ENCODE measurements at places on chromosomes 1 and 21.
A peak's percentile ranks its signal among the peaks of the same experiment; 100 is the strongest.

DNA sequence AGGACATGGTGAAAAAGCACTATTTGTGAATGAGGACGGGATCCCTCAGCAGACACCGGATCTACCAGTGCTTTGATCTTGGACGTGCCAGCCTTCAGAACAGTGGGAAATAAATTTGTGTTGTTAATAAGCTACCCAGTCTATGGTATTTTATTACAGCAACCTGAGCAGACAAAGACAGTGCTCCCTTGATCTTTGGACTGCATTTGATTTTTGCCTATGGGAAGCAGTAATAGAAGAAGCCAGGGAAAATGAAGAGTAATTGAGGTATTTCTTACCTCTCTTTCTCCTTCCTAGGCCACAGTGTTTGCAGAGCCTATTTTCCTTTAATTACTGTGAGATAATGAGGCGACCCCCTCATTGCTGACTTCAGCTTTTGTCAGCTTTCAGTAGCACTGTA lies 87.9 kb downstream of the PDE4B start:
- no peak for DNase-seq

- no peak for DNase-seq
These were observed 19.8 kb downstream of the PRMT2 start for GRCh38 chr21:46655230-46655629.

- DNase-seq, result no peak
These were observed 26.4 kb downstream of the LRRC8D start for GRCh38 chr1:89847191-89847729.

GRCh38 chr1:30877205-30877912 lies 31.2 kb downstream of the SDC3 start:
- DNase-seq, result peak; percentile 83

DNA sequence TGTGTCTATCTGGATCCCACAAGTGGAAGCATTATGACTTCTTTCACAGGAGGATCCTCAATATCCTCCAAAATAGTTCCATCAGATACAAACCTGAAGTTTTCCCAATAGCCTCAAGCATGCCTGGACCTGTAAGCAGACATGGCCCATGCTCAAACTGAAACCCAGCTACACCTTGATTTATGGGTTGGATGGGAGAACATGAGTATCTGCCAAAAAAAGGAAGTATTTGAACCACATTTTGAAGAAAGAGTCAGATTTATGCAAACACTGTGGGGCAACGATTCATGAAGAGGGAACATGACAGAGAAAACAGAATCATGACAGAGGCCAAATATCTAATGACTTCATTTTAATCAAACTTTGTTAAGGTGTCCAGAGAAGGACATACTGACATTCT lies 351.0 kb upstream of the NFIA start:
- no peak for DNase-seq

- no peak for DNase-seq
These were observed 530 bp upstream of the CD244 start for GRCh38 chr1:160863061-160863773.

GRCh38 chr1:234507626-234508387 lies 28.8 kb upstream of the TARBP1 start:
- no peak for DNase-seq

DNA sequence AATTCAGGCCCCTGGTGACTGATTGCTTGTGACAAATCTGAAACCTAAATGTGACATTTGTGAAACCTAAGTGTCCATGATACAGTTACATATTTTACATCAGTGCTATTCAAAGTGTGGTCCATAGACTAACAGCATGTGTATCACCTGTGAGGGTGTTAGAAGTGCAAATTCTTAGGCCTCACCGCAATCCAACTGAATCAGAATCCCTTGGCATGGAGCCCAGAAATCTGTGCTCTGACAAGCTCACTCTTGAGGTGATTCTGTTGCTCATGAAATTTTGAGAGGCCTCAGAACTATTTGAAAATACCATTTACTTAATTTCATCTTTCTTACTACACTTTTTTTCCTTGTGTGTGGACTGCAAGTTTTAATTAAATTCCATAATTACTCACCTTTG lies 587.9 kb downstream of the ADGRL2 start:
- no peak for DNase-seq

DNA sequence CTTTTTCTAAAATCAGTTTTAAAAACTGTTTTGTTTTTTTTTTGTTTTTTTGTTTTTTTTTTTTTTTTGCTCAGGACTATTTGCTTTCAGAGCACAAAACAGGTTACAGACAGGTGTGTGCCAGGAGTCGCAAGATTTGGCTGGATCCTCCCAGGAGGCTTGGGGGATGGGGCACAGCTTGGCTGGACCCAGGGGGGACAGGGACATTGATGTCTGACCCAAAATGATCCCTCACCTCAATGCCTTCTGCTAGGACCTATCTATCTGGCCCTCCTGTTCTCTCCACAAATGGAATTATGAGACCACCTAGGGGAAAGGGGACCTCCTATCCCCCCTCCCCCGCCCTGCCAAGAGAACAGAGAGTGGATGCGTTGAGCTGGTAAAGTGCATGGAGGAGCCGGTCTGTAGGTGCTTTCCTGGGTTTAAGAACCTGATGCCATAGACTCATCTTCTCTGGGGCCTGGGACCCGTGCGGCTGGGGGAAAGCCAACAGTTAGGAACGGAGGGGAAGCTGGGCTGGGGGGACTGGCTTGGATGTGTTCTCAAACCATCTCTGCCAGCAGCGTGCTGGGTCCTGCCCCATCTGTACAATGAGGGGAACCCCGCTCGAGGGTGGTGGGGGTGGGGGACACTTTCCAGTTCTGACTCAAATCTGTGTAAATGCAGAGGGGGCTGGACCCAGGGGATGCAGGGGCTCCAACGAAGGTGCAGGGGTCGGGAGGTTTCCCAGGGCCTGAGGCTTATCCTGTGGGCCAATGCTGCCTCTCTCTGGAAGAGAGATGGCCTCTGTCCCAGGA lies 28.9 kb downstream of the RUNX3 start:
- DNase-seq, result no peak

DNA sequence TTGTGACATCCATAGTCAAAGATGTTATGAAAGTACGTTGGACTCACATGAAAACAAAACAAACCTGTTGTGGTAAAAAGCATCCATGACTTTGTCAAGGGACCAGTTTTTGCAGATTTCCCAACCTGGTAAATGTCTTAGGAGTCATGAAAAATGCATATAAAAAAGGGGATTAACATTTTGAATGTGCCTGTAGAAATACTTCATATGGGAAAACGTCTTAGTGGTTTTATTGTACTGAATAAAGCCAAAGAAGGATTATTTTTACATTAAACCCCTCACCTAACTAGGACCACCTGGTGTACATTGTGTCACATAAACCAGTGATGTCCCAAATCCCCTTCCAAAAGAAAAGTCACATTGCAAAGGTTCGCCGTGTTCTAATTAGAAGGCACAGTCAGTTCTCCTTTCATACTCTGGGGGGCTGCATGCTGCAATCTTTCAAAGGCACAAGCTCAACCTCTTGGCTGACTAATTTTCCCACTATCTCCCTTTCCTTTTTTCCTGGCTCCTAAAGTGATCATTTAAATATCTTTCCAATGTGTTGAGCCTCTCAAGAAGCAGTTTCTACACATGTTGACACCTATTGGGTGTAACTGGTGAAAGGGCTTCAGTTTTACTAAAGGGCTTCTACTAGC lies 119.8 kb upstream of the SPAG17 start:
- no peak for DNase-seq

GRCh38 chr1:206738370-206739366 lies 31.9 kb upstream of the IL19 start:
- DNase-seq, result no peak

GRCh38 chr1:163874070-163874469 lies 552.3 kb downstream of the NUF2 start:
- no peak for DNase-seq

GRCh38 chr1:205794011-205794730 lies 18.8 kb downstream of the SLC41A1 start:
- DNase-seq, result no peak

DNA sequence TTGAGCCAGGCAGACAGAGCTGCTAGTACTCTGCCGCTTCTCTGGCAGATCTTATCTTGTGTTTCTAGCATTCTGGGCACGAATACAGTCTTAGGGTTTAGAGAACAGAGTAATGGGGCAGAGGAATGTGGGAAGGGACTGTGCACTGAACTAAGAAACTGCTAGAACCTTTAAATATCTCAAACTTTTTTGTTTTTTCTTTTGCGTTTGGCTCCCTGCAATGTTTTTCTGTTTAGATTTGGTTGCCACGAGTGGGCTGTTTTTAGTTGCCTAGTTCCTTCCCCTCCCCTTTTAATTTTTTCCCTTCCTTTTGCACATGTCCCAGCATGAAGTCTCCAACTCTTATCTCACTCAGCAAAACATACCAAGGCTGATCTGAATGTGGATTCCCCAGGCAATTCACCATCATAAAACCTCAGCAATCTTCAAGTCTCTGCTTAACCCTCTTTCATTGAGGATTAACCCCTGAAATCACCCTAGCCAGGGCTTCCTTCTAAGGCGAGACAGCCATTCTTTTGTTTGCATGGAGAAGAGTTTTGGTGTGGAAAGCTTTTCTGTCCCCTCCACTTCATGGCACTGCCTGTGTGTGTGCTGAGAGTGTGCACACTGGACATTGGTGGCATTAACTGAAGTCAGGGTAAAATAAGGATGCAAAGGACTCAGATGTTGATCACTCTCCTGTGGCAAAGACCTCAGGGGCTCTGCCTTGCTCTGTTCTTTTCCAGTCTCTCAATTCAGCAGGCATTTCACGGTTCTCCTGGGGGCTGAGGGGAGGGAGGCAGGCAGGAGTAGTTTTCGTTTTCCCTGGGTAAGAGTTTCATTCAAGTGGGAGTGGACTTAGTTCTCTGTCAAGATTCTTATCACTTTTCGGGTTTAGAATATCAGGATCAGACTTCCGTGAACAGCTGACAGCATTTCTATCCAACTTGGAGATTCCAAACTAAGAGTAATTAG lies 2.8 kb upstream of the ATF3 start:
- DNase-seq, result no peak

DNA sequence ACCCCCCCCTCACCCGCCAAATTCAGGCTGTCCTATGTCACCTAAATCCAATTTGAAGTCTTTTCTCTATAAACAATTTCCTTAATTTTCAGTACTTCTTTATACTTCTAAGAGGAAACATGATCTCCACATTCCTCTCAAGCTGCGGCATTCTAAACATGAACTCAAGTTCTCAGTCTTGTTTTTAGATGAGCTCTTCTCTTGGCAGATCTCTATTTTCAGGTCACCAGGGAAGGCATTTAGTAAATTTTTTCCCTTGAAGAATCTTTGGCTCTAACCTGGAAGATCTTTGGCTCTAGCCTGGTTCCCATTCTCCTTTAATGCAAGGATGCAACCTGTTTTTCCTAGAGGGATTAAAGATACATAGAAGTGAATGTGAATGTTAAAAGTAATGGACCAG lies 193.4 kb downstream of the ATG4C start:
- no peak for DNase-seq

- DNase-seq, result no peak
These were observed 98.7 kb downstream of the NCAM2 start for GRCh38 chr21:21096956-21097355.

- no peak for DNase-seq
These were observed 7.4 kb downstream of the ZNF436 start for GRCh38 chr1:23362218-23362713.

DNA sequence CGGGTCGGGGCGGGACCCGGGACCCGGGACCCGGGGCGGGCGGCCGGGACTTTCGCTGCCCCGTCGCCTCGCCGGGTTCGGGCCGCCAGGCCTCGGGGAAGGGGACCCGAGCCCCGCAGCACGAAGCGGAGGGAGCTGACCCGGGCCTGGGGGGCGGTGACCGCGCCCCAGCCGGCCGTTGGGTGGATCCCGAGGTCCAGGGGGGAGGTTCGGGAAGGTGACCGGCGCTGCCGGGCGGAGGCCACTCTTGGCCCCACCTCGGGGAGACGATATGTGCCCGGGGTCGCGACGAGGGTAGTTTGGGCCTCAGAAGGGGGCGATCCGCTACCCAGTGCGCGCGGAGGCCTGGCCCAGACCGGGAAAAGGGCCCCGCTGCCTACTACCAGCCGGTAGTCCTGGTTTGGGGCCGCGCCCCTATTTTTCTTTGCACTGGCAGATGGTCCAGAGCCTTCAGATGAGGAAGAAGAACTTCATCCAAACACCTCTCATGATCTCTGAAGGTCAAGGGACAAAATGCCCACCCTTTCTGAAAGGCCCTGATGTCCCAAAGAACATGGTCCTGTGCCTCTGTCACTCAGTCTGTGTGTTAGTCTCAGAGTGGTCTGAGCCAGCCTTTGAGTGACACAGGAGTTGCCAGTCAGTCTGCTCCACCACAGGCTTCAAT lies 766 bp downstream of the AGO4 start:
- peak; percentile 44 for DNase-seq

DNA sequence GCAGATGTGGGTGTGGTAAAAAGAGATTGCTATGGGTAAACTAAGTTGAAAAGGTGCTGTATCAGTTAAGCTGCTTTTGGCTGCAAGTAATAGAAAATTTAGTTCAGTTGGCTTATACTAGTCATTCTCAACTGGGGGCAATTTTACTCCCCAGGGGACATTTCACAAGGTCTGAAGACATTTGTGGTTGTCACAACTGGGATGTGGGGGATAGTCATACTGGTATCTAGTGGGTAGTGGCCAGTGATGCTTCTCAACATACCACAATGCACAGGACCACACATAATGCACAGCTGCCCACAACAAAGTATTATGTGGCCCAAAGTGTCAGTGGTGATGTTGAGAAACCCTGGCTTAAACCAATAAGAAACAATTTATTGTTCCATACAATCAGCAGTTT lies 31.4 kb downstream of the SERTAD4 start:
- DNase-seq, result no peak

DNA sequence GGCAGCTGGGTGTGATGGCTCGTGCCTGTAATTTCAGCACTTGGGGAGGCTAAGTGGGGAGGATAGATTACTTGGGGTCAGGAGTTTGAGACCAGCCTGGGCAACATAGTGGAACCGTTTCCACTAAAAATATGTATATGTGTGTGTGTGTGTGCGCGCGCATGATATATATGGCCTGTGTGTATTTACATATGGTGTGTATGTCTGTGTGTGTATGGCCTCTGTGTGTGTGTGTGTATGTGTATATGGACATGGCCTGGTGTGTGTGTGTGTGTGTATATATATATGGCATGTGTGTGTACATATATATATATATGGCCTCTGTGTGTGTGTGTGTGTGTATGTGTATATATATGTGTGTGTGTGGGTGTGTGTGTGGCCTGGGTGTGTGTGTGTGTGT lies 16.0 kb upstream of the SLC2A7 start:
- DNase-seq, result no peak

- peak; percentile 43 for DNase-seq
These were observed 67.1 kb downstream of the KCNJ15 start for GRCh38 chr21:38323721-38324531.

DNA sequence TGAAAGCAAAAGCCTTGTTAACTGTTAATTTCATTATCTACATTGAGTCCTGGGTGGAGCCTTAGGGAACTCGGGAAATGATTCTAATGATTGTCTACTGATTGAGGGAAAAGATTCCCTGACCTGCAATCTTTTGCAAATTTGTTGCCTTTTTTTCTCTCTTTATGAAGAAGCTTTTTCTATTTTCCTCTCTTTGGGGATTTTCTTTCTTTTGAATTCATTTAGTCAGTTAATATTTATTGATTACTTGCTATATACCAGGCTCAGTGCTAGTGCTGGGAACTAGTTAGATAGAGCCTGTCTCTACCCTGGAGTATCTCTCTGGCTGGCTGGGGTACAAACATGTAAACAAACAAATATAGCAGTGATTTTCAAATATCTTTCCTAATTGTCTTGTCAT lies 71.2 kb upstream of the CACYBP start:
- no peak for DNase-seq
